ENCODE measurements at places on chromosomes 13 and 19.

- no peak for DNase-seq
Observed at GRCh38 chr19:10747271-10747670, 29.4 kb downstream of the DNM2 start.

GRCh38 chr19:4577020-4577782 is 17.7 kb upstream of the SEMA6B start:
- DNase-seq: peak; percentile 32

DNA sequence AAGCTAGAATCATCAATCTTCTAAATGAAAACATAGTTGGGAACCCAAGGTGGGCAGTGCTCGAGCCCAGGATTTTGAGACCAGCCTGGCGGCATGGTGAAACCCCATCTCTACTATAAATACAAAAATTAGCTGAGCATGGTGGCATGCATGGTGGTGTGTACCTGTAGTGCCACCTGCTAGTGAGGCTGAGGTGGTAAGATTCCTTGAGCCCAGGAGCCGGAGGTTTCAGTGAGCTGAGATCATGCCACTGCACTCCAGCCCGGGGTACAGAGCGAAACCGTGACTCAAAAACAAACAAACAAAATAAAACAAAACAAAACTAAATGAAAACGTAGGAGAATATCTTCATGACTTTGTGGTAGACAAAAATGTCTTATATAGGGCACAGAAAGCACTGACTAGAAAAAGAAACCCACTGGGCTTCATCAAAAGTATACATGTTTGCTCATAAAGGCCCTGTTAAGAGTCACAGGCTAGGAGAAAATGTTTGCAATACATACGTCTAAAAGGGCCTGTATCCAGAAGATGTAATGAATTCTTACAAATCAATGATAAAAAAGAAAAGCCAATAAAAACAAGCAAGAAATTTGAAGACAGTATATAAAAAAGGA is 353.6 kb downstream of the FGF9 start:
- no peak for DNase-seq

DNA sequence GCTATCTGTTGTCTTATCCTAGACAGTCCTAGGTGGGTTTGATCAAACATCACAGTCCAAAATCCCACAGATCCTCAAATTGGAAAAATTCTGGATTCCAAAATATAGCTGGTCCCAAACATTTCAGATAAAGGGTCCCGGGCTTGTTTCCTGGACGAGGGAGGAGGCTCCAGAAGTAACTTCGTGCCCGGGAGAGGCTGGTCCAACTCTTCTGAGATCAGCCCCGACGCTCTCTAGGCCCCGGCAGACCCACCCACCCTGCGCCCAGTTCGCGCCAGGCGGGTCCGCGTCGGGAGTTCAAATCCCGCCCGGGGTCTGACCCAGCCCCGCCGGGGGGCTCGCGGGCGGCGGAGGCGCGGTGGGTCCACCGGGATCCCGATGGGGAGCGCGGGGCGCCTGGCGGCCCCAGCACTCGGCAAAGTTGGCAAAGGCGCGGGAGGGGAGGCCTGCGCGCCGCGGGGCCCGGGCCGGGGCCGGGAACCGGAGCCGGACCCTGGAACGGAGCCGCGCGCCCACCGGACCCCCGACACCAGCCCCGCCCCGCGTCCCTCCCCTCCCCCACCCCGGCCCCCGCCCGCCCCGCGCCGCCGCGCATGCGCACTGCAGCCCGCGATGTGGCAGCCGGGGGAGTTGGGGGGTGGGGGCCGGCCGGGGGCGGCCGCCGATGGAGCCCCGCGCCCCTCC is 513 bp downstream of the MIER2 start:
- DNase-seq: peak; percentile 20

DNA sequence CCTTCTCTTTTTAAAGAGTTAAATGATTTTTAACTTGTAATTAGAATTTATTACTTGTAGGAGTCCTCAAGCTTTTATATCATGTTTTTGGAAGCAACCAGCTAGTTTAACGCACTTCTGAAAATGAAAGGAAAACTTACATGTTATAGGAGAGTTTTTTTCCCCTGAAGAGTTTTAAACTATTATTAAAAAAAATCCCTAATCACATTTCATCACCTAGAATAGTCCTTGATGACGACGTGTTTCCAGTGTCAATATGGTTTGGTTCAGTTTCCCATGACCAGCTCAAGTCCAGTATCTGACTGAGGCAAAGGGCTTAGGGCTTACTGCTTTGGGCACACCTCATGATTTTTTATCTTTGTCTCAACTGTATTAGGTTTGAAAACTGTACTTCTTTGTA is 36.0 kb downstream of the URI1 start:
- DNase-seq: no peak

- DNase-seq: peak; percentile 68
Observed at GRCh38 chr19:10603873-10604459, 16.9 kb upstream of the AP1M2 start.

DNA sequence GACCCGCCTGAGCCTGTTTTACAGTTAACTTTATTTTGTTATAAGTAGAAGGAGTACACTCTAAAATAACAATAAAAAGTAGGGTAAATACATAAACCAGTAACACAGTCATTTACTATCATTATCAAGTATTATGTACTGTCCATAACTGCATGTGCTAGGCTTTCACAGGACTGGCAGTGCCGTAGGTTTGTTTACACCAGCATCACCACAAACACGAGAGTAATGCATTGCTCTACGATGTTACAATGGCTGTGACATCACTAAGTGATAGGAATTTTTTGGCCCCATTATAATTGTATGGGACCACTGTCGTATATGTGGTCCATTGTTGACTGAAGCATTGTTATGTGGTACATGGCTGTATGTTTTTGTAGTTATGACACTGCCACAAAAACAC is 41.3 kb upstream of the SLC7A9 start:
- no peak for DNase-seq

DNA sequence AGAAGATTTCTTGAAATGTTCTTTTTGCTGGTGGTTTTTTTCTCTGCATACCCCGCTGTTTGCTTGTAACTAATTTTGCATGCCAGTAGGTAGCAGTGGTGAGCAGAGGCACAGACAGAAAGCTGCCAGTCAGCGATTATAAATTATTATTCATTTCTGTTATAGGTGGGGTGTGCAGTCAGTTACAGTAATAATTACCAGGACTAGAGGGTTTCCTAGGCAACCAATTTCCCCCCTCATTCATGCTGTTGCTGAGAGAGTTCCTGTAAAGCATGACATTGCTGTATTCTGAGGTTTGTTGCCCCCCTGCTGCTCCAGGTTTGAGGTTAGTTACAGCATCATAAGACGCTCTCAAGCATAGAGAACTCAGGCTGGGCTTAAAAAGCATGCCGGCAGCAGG is 104.5 kb downstream of the URI1 start:
- peak; percentile 11 for DNase-seq

GRCh38 chr19:8221161-8221560 is 12.0 kb downstream of the CERS4 start:
- no peak for DNase-seq

DNA sequence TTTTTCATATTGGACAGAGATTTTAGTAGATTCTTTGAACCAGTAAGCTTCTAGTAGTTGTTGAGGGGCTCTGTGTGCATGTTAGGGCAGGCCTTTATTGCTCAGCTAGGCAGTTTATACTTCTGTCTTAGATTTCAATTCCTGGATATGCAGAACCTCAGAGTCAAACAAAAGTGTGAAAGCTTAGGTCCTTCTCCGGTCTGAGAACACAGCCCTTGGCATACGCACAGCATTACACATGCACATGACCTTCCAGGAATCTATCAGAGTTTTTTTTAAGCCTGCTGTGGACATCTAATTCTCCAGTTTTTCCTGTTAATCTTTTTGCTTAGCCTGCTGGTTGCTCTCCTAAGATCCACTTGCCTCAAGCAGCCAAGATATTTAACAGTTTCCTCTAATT is 77.9 kb upstream of the KL start:
- DNase-seq: no peak

DNA sequence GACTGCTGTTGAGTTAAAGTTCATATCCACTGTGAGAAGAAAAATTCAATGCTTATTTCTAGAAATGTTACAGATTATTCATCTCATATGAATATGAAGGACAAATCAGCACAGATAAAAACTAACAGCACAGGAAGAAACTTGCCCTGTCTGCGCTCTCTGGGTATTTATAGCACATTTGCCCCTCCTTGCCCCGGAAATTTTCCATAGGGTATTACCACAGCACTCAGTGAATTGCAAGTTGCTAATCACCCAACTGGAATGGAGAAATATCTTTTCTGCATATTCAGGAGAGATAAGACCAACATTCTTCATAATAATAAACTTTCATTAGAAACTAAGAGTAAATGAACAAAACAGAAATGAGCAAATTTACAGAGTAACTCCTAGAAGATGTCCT is 318.0 kb upstream of the KLF12 start:
- no peak for DNase-seq

DNA sequence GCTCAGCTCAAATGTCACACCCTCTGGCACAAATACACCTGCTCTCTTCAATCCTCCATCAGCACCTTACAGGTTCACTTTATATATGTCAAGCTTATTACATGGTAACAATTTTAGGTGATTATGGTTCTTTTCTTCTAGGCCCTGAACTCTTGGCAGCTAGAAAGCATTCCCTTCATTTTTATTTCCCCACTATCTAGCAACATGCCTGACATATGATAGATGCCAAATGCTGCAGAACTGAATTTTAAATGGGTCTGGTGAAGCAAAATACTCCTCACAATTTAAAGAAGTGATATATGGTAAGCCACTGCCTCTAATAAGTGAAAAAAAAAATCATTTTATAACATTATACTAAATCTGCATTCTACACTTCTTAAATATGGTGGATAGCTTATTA is 95.2 kb downstream of the USP12 start:
- no peak for DNase-seq

- DNase-seq: no peak
Observed at GRCh38 chr13:28357911-28358433, 137.0 kb downstream of the FLT1 start.

- no peak for DNase-seq
Observed at GRCh38 chr13:40640845-40641458, 25.5 kb downstream of the FOXO1 start.

DNA sequence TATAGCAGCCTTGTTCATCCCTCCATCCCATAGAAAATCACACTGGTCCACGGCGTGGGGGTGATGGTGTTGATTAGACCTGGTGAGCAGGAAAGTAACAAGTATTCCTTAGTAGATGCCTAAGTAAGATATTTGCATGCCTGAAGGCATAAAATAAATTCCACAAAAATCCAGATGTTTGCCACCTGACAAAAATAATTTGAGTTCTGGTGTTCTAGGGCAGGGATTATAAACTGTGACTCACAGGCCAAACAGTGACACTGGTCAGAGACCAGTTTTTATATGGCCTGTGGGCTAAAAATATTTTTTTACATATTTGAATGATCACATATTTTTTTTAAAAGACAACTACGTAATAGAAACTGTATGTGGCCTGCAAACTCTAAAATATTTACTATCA is 310.7 kb downstream of the RFC3 start:
- no peak for DNase-seq

DNA sequence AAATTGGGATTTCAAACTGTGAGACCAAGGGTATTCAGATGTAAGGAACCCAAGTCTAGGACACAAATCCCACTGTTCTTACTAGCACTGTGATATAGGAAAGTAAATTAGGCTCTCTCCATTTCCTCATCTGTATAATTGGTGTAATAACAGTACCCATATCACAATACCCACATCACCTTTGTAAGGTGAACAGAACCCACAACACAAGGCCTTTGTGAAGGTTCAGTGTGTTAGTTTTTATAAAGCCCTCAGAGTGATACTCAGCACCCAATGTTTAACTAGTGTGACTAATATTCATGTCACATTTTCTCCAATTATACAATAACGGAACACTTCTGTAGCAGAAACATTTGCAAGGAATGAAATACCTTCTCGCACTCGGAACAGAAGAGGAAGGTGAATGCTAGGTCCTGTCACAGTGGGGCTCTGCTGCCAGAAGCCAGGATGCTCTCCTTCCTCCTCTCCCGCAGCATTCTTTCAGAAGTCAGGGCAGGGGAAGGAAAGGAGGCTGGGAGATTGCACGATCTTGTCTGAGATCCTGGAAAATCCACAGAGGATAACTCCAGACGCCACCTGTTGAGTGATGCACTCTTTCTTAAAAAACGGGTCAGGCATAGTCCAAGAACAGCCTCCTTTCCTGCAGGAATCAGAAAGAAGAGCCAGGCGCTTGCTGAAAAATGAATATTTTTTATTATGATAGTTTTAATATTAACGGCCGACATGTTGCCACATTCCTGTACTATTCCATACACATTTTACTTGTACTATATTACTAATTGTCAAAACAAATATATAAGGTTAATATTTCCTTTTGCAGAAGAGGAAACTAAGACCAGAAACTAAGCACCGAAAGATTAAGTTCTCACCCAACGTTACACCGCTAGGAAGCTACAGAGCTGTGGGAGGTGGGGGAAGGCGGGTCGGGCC is 762 bp downstream of the ZNF45 start:
- DNase-seq: no peak

- DNase-seq: no peak
Observed at GRCh38 chr13:50484472-50485113, 358.9 kb downstream of the DLEU7 start.

GRCh38 chr13:110387451-110388107 is 80.5 kb downstream of the COL4A2 start:
- DNase-seq: peak; percentile 85

- no peak for DNase-seq
Observed at GRCh38 chr13:62320129-62321108, 904.8 kb upstream of the PCDH20 start.

GRCh38 chr13:48790199-48790598 is 136.5 kb downstream of the CYSLTR2 start:
- no peak for DNase-seq

DNA sequence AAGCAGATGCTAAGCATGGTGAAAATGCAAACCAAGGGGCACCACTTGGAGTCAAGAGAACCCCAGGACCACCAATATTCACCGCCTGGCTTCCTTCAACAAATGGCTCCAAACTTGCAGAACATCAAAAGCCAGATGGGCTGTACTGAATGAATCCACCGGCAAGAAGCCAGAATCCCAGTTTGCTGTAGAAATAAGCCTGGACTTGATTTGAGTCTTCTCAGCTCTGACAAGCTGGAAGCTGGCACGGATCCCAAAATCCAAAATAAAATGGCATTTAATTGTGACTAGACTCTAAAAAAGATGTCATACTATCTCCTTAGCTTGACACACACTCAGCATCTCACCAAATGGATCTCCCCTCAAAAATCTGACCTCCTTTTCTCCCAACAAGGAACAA is 11.9 kb downstream of the EFNB2 start:
- no peak for DNase-seq

DNA sequence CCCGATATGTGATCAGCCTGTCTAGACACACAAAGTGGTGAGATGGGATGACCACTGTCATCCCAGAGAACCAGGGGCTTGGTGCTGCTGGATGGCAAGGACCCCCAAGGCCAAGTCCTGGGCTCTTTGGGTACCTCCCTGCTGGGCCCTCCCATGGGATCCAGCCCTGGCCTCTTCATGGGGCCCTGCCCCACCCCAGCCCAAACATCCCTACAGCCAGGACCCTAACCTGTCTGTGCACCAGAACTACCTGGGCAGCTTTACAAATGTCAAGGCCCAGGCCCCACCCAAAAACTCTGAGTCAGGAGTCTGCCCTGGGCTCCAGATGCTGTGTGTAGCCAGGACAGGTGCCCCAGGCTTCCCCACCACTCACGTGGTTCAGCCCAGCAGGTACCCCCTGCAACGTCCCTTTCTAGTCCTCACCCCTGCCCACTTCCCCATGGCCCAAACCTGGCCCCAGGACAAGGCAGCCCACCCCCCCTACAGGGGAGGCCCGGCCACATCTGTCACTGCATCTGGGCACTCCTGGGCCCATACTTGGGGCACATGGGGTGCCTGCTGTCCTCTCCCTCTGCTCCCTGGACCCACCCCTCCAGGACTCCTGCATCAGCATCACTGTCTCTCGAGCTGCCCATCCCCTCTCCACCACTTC is 233.5 kb downstream of the TUBA3C start:
- no peak for DNase-seq

- DNase-seq: peak; percentile 47
Observed at GRCh38 chr13:20461481-20461859, 64.2 kb downstream of the CRYL1 start.
